ENCODE measurements at places on chromosomes 7 and 10.

- DNase-seq, result no peak
Observed at GRCh38 chr7:158527915-158528502, 59.6 kb downstream of the PTPRN2 start.

DNA sequence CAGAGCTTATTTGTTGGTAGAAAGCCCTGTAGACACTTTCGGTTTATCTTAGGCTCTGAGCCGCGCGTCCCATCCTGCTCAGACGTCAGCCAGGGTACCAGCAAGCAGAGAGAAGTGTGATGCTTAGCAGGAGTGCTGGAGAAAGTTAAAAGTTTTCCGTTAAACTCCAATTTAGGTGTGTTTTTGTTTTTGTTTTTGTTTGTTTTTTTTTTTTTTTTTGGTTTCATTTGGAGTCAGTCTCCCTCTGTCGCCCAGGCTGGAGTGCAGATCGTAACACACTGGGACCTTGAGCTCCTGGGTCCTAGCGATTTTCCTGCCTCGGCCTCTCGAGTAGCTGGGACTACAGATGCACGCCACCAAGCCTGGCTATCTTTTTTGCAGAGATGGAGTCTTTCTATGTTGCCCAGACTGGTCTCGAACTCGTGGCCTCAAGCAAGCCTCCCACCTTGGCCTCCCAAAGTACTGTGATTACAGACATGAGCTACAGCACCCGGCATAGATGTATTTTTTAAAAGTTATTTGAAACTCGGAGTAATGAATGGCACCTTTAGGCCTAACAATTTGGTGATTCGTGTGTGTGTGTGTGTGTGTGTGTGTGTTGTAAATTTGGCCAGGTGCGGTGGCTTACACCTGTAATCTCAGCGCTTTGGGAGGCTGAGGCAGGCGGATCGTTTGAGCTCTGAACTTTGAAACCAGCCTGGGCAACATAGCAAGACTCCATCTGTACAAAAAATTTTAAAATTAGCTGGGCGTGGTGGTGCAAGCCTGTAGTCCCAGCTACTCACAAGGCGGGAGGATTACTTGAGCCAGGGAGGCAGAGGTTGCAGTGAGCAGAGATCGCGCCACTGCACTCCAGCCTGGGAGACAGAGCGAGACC lies 1.3 kb upstream of the HIP1 start:
- DNase-seq, result no peak

DNA sequence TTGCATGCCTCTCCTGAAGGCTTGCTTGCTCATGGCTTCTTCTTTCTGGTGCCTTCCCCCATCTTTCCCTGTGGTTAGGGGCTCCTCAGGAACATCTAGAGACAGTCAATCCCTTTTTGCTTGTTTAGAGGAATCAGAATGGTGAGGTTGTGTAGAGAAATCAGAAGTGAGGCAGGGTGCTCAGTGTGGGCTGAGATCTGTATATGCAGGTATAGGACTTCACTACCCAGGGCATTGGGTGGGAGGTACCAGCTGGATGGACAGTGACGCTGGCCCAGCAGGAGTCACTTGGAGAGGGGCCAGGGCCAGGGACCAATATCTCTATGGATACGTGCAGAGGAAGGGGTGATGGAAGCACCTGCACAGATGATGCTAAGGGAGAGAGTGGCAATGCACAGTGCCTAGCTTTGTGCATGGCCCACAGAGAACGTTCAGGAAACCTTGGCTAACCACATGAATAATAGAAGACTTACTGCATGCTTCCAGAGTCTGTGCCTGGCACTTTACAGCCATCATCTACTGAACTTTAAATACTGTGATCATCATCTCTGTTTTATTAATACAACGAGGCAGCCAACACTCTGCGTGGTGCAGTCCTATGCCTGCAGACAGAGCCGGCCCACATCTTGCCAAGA lies 255.2 kb downstream of the ABCA13 start:
- no peak for DNase-seq

- DNase-seq, result no peak
Observed at GRCh38 chr10:10623958-10624566, 393.6 kb upstream of the CELF2 start.

- no peak for DNase-seq
Observed at GRCh38 chr10:52447931-52448353, 133.9 kb downstream of the DKK1 start.

GRCh38 chr7:43392638-43393330 lies 190.1 kb upstream of the STK17A start:
- no peak for DNase-seq

DNA sequence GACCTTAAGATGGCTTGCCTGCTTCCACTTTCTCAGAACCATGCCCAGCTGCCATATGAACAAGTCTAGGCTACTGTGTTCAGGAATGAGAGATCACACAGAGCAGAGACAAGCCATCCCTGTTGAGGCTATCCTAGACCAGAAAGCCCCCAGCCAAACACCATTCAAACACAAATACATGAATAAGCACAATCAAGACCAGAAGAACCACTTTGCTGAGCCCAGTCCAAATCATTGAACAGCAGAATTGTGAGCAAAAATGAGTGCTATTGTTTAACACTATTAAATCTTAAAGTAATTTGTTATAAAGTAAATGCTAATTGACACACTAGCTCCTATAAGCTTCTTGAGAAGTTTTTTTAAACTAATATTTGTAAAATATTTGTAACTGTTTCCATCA lies 79.0 kb upstream of the LYZL1 start:
- no peak for DNase-seq

DNA sequence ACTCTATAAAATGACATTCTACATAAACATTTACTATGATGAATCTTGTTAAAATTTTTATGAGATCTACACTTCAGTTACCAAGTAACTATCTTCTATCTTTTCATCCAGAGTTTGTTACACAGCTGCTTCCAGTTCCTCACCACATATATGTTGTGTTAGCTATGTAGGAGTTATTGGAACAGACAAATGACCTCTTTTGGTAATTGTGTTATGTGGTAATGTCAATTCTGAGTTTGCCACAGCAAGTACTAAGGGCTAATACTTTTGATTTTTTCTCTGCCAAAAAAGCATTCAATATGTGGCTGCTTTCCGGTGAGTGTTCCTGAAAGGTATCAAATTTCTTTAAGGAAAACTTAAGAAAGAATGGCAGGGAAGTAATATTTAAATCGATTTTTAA lies 573.9 kb upstream of the PCDH15 start:
- no peak for DNase-seq

GRCh38 chr7:98826811-98827231 lies 43.0 kb downstream of the TMEM130 start:
- no peak for DNase-seq

- no peak for DNase-seq
Observed at GRCh38 chr7:148854983-148855382, 29.1 kb downstream of the EZH2 start.

DNA sequence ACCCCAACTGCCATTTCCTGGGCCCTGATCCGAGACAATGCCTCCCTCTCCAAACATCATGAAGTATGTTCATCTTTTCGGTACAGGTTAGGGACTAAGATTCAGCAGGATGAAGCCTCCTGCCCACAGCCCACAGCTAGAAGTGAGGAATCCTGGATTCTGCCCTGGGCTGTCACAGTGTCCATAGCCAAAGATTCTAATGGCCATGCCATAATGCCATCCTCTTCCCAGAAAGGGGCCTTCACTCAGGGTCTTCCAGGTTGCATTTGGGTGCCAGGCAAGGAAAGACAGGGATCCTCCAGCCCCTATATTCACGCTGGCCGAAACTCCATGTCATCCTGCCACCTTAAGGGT lies 15.7 kb upstream of the ZMIZ1 start:
- no peak for DNase-seq

GRCh38 chr7:138359870-138360559 lies 100.0 kb upstream of the TRIM24 start:
- DNase-seq, result no peak

DNA sequence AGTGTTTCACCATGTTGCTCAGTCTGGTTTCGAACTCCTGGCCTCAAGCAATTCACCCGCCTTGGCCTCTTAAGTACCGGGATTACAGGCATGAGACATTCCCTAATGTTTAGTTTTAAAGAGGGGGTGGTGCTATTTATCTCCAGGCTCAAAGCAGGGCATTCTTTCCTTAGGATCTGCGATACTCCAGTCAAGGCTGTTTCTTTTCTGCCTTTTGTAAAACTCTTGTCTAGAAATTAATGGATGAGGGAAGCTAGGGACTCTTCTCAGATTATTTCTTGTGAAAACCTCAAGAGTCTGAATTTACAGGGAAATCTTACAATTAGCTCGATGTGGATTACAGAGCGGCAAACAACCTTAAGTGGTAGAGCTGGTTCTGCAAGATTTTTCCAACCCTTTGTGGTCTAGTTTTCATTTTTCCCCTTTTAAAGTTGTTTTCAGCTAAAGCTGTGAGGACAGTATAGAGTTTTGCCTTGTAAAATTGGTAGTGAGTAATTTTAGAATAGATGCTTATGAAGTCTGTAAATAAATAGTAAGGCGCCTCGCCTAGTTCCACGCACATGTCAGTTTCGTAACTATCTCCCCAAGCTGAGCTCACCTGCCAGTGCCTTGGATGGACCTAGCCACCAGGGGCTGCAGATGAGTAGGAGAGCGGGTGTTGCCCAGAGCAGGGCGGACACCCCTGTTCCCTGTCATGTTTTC lies 53.1 kb downstream of the CUX1 start:
- no peak for DNase-seq

DNA sequence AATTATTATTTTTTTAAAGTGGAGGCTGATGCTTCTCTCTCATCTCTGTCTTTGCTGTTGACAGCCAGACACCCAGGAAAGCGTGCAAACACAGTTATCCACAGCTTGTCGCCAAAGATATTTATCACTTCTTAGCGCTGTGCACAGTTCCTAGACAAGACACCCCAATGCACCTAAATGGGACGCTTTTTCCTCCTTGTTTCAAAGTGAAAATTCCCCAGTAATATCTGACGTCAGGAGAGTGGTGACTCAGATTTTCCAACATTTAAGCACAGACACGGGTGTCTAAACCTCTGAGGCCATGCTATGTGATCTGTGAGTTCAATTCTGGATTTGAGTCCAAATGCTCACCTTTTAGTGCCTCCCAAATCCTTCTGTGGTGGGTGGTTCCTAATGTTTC lies 151.6 kb downstream of the EMX2 start:
- no peak for DNase-seq

- DNase-seq, result no peak
Observed at GRCh38 chr10:96700374-96701099, 19.8 kb downstream of the PIK3AP1 start.

DNA sequence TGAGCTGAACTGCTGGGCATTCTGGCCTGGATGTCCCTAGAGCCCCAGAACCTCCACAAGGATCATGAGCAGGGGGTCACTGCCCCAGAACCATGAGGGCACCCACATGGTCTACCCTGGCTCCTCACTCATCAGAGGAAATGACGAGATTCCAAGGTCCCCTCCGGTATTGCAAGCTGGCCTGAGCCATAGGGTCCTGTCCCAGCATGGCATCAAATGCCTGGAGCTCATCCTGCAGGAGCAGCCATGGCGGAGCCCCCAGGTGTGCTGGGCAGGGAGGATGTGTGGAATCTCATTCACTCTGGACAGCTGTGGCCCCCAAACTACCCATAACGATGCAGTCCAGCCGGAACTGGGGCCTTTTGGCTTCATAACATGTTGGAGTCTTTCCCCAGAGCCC lies 66.6 kb upstream of the ANTXRL start:
- DNase-seq, result no peak

- no peak for DNase-seq
Observed at GRCh38 chr10:116597543-116597942, 6.8 kb downstream of the PNLIPRP1 start.

DNA sequence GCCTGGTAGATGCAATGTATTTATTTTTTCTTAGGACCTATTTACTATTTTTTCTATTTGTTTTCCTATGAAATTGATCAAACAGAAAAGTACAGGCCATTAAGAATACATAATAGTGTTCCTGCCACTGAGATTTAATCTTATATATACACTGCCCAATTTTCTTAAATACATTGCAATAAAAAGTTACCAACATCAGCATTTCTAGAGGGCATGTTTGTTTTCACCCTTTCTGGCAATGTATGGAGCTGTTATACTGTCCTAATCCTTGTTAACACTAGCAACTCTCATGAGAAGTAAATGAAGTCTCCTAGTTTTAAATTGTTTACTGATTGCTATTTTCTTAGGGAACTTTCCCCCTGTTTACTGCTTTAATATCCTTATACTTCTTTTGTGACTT lies 359.1 kb upstream of the SEMA3A start:
- DNase-seq, result no peak

DNA sequence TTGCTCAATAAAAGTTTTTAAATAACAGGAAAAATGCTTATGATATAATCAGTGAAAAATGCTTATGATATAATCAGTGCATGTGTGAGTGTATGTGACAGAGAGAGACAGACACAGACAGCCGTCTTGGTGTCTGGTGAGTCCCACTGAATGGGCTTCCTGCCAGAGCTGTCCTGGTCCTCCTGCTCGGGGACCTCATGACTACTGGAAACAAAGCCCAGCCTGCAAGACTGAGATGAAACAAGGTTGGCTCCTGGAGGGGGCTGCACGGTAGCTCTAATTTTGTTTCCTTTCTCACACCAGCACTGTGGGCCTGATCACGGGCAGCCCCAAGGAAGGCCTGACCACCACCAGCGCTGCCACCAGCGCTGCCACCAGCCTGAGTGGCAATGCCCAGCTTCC lies 57.3 kb downstream of the NRP1 start:
- no peak for DNase-seq

GRCh38 chr10:105658696-105659095 lies 1017.6 kb downstream of the SORCS3 start:
- DNase-seq, result no peak

DNA sequence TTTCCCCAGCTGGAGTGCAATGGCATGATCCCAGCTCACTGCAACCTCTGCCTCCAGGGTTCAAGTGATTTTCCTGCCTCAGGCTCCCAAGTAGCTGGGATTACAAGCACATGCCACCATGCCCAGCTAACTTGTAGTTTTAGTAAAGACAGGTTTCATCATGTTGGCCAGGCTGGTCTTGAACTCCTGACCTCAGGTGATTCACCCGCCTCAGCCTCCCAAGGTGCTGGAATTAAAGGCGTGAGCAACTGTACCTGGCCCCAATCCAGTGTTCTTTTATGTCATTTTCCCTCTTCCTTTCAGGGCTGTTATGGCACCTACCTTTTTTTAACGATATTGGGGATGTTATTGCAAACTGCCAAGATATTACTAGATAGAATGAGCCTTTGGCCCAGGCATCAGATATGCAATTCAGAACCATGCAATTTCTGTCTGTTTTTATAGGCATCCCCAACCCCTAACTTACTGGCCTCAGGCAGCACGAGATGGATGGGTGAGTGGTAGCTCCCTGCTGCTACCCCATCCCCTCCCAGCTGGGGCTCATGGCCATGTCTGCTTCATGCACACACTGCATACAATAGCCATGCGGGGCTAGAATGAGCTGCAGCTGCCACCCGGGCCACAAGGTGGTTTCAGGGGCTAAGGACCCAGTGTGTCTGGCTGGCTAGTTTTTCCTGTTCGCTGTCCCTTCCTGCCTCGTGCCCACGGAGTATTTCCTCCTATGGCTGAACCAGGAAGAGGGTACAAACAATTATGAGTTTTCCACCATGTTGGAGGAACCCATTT lies 1080.1 kb upstream of the SORCS1 start:
- DNase-seq, result no peak

DNA sequence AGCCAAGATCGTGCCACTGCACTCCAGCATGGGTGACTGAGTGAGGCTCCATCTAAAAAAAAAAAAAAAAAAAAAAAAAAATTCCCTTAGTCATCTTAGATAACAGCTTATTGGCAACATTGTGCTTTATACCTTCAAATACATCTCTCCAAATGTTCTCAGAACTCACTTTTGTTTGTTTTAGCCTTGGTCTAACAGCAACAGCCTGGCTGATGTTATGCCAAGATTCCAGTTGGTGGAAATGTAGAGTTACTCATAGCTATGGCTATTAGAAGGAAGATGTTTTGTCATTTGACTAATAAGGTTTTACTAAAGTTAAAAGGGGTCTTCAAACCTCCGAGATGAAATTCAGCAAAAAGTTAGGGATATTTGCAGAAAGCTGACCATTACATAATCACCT lies 481.4 kb downstream of the NEBL start:
- DNase-seq, result no peak

Data from COLO829 (cell line).